ENCODE measurements at places on chromosomes 2 and 18. TPM values are rescaled to one million over a fixed set of nuclear protein-coding genes. Genes with fewer than 3 reads are reported as not detected.

C2orf81 gene
- 0.13 TPM for total RNA-seq

SETBP1 gene
- 6.4 TPM for total RNA-seq

AMER3 gene
- not detected for total RNA-seq

CKAP2L gene
- total RNA-seq = 3.1 TPM

ESPNL gene
- total RNA-seq = not detected

PNPT1 gene
- total RNA-seq = 16.2 TPM

DYSF gene
- 47.2 TPM for total RNA-seq

RABL2A gene
- total RNA-seq = 3.0 TPM

RAB6C gene
- not detected for total RNA-seq

ZSWIM2 gene
- total RNA-seq = under 0.01 TPM

SKOR2 gene
- total RNA-seq = not detected

TRIM43 gene
- not detected for total RNA-seq

CHRNG gene
- not detected for total RNA-seq

ITPRID2 gene
- total RNA-seq = 141 TPM

SIX2 gene
- not detected for total RNA-seq

POTEI gene
- total RNA-seq = 0.26 TPM

WDPCP gene
- total RNA-seq = 3.5 TPM

C2orf78 gene
- not detected for total RNA-seq

GPR45 gene
- not detected for total RNA-seq

FSHR gene
- not detected for total RNA-seq

CD28 gene
- under 0.01 TPM for total RNA-seq

GPR55 gene
- total RNA-seq = not detected

DES gene
- not detected for total RNA-seq

KRTCAP3 gene
- total RNA-seq = 0.38 TPM

LCT gene
- total RNA-seq = not detected

SLC16A14 gene
- total RNA-seq = 0.25 TPM

KCNIP3 gene
- 0.13 TPM for total RNA-seq

KYNU gene
- 0.26 TPM for total RNA-seq

UGT1A3 gene
- total RNA-seq = not detected

SGO2 gene
- total RNA-seq = 4.7 TPM

LOXHD1 gene
- under 0.01 TPM for total RNA-seq

TTLL4 gene
- total RNA-seq = 5.4 TPM

AQP12A gene
- total RNA-seq = not detected

FHOD3 gene
- under 0.01 TPM for total RNA-seq

OR6B2 gene
- total RNA-seq = not detected

MAL gene
- not detected for total RNA-seq

TMEM169 gene
- total RNA-seq = 0.13 TPM

HAAO gene
- total RNA-seq = not detected

MTCL1 gene
- 5.6 TPM for total RNA-seq

Measured in dermis microvascular lymphatic vessel endothelial cell (primary cell).